Endodermal cell (in vitro differentiated cells): ENCODE measurements at places on chromosomes 3 and 15.

GRCh38 chr15:27804569-27805260 is 294.4 kb downstream of the OCA2 start:
- DNase-seq, result no peak

DNA sequence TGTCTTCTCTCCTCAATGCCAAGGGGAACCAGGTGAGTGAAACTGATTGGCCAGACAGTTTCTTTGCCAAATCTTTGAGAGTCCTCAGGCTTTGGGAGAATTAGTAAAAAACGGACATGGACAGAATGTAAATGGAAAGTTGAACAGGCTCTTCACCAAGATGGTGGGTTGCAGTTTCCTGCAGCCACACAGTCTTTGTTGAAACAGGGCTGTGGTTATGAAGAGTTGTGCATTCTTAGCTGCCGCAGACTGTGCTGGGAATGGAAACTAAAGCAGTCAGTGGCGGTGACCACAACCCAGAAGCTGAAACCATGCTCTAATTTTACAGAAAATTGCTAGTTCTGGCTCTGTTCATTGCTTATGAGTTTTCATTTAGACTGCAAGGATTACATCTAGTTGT is 42.1 kb upstream of the TASOR start:
- no peak for DNase-seq

- DNase-seq, result no peak
Measured at GRCh38 chr3:152346058-152346457, 77.3 kb downstream of the MBNL1 start.

GRCh38 chr3:128458746-128459460 is 7.8 kb downstream of the DNAJB8 start:
- no peak for DNase-seq
